NCI-H1417 (cell line): ENCODE measurements at places on chromosomes 2 and 18.

DNA sequence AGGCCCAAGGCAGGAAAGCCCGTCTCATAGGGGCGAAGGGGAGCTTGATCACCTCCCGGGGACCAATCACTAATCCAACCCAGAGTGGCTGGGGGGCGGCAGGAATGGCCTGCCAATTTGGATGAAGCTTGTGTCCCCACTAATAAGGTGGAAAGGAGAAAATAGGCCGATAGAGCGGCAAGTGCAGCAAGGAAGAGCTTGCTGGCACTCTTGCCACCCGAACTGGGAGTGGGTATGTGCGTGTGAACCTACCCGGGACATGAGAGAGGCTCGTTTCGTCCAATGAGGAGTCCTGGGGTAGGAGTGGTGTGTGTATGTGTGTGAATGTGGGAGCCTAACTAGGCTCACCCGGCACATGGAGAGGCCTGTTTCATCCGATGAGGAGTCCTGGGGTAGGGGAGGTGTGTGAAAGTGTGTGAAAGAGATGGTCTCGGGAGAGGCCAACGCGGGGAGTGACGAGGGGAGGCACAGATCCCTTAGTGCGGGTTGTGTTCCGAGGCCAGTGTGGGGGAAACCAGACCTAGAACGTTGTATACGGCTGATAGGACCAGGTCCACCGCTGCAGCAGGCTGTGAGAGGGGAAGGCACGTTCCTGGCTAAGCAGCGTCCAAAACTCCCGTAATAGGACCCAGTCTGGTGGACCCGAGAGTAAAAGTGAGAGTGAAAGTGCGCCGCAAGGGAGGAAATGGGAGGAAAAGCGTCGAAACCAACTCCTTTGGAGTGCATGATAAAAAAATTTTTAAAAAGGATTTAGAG, 47.1 kb upstream of the SELENOI start:
- DNase-seq = no peak

DNA sequence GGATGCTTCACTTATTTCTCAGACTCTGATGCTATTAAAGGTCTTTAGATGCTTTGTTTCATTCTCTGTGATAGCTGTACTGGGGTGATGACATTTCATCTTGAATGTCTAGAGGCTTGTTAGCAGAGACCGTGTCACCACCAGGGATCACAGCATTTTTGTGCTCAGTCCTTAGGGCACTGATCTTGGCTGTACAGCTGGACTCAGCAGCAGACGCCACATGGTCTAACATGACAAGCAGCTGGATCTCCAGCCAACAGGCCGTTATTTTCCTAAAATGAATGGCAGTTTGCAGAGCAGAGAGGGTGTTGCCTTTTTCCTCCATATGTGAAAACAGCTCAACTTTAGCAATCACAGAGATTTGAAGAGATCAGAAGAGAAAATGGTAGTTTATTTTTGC, 491.8 kb downstream of the CDH2 start:
- peak; percentile 19 for DNase-seq

- no peak for DNase-seq
Observed at GRCh38 chr18:25434745-25435144, 82.8 kb upstream of the ZNF521 start.

- DNase-seq = peak; percentile 15
Observed at GRCh38 chr18:21853775-21854552, 113.4 kb downstream of the MIB1 start.

DNA sequence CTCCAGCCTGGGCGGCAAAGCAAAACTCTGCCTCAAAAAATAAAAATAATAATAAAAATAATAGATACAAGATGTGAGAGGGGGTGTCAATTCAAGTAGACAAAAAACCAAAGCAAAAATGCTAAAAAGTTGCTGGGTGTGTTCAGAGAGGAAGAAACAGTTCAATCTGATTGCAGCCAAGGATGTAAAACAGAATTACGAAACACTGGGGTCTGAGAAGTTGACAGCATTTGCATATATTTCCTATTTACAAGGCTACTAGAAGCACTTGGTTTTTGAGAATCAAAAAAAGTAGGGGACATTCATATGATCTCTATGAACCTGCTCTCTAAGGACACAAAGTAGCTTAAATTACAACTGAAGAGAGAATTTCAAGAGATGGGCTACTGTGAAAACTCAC, 7.6 kb downstream of the TRIP12 start:
- no peak for DNase-seq

GRCh38 chr2:199807966-199808365, 43.0 kb downstream of the FTCDNL1 start:
- DNase-seq = no peak

DNA sequence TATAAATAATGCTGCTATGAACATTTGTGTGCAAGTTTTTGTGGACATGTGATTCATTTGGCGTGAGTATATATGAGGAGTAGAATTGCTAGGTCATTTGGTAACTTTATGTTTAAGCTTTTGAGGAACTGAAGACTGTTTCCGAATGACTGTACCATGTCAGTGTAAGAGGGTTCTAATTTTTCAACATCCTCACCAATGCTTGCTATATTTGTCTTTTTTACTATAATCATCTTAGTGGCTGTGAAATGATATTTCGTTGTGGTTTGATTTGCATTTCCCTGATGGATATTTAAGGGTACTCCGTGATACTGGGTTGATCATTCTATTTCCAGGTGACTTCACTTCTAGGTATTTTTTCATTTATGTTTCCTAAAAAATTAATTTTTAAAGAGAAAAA, 241.1 kb downstream of the BCL2 start:
- DNase-seq = no peak

DNA sequence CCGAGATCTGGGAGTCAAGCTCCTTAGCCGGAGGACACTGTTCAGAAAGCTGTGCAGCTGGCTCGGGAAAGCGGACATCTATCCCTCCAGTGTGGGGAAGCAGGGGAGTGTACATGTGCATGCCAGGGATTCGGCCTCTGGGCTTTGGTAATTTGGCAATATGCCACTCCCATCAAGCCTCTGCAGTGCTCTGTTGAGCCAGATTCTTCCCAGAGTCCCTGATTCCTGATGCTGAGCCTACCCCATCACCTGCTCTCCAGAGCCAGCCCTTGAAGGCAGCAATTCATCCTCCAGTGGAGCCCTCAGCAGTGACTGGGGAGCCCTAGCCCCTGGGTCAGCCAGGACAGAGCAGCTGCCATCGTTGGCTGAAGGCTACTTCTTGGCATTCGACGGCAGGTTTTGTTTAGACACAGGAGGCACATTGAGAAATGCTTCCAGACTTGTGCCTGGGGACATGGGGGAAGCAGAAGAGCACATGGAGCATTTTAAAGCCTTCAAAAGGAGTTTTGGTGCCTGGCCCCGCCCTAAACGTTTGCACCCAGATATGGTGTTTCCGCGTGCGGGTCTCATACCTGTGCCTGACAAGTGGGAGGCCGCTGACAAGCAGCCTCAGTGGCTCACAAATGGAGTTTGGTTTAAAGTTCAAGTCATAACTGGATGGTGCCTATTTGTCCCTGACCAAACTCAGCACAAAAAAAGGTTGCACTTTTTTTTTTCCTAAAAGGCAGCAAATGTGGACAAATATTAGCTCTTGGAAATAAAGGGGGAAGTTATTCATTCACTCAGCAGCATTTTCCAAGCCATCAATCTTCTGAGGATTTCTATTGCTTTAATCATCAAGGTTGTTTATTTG, 272.8 kb downstream of the CYRIA start:
- DNase-seq = no peak

DNA sequence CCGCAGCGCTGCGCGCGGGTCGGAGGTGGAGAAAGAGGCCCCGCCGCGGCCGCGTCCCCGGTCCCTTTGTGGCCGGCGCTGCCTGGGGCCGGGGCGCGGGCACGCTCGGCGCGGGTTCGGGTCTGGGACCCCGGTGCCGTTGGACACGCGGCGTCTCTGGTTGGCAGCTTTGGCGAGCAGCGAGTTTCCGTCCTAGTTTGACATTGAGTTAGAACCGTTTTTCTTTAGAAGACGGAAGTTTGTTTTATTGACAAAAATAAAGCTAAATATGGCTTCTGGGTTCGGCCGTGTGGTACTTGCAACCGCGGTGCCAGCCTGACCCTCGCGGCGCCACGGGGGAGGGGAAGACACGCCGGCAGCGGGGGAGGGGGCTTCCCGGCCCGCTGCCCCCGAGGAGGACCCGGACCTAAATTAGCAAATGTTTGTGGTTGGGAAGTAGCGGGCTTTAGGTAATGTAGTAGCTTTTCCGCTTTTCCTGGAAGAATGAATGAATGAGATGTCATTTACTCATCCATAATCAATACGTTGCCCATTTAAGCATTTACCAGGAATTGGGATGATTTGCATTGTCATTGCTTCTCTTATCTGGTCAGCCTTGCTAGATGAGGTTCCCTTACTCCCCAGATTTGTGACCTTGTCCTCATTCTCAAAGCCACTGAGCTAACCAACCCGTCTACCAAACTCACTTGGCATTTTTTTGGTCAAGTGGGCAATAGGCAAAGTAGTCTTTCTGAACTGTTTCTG, 530 bp downstream of the GALNT1 start:
- DNase-seq = no peak

DNA sequence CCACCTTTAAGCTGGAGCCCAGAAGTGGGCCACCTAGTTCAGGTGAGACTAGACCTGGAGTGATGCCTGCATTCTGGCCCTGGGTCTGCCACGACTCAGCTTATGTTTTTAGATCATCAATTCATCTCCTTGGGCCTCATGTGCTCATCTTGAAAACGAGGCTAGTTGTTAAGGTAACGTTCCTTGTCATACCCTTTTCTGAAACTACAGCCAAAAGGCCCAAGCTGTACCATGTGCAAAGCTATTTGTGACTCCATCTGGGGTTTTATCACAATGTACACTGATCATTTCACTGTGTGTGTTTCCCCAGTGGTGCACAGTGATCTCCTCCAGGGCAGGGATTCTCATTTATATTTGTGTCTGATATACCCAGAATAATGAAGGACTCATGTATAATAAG, 138.4 kb upstream of the COPS8 start:
- no peak for DNase-seq

- no peak for DNase-seq
Observed at GRCh38 chr2:55418512-55419232, 984 bp downstream of the CCDC88A start.

DNA sequence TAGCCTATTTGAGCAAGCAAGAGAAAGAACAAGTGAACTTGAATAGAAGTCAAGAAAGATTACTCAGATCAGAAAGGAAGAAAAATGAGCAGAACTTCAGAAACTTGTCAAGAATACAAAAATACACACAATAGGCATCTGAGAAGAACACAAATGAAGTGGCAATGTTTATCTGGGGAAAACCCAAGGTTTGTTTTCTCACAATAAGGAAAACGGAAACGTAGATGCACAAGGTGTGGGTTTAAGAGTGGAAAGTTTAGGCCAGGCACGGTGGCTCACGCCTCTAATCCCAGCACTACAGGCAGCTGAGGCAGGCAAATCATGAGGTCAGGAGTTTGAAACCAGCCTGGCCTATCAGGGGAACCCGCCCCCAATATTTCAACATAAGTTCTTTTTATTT, 159.5 kb upstream of the GYPC start:
- no peak for DNase-seq

DNA sequence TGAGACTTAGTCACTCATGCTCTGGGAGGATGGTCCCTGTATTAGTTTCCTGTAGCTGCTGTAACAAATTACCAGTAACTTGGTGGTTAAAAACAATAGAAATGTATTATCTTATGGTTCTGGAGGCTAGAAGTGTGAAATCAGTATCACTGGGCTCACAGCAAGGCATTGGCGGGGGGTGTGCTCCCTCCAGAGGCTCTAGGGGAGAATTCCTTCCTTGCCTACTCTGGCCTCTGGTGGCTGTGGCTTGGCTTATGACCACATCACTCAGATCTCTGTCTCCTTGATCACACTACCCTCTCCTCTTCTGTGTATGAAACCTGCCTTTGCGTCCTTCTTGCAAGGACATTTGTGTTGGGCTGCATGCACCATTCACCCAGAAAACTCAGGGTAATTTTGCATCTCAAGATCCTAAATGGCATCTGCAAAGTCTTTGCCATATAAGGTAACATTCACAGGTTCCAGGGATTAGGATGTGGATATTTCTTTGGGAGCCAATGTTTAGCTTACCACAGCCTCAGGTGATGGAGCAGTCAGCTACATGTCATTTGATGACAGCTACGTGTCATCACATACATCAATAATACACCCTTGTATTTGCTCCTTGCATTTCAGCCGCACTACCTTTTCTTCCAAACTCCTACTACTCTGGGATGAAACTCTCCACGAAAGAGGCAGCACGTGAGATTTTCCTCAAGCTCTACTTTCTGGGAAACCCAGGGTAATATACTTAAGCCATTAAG, 49.6 kb upstream of the POU3F3 start:
- no peak for DNase-seq

- peak; percentile 35 for DNase-seq
Observed at GRCh38 chr2:207926133-207926988, 99.0 kb downstream of the PLEKHM3 start.

- DNase-seq = peak; percentile 30
Observed at GRCh38 chr2:223692191-223692947, 90.2 kb upstream of the SCG2 start.
